ENCODE measurements at places on chromosomes 13 and 19. TPM values are rescaled to one million over a fixed set of nuclear protein-coding genes. Genes with fewer than 3 reads are reported as not detected.

- no peak for DNase-seq
Observed at GRCh38 chr13:30718661-30719524, 16.4 kb upstream of the ALOX5AP start.

GRCh38 chr13:106416645-106417044, 118.8 kb downstream of the EFNB2 start:
- no peak for DNase-seq

DNA sequence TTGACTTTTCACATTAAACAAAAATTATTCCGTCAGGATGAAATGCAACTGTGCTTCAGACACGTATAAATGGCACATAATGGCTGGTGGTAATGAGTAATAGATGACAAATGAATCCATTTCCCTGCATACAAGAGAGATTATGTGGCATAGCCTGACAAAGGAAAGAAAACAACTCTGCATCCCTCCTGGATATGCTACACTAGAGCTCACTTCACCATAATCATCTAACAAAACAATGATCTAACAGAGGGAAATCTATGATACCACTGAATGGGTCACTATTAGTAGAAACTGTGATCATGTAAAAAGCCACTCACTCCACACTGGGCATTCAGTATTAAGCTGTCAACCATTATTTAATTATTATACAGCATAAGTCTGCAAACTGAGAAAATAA, 1498.4 kb downstream of the EFNB2 start:
- no peak for DNase-seq

DNA sequence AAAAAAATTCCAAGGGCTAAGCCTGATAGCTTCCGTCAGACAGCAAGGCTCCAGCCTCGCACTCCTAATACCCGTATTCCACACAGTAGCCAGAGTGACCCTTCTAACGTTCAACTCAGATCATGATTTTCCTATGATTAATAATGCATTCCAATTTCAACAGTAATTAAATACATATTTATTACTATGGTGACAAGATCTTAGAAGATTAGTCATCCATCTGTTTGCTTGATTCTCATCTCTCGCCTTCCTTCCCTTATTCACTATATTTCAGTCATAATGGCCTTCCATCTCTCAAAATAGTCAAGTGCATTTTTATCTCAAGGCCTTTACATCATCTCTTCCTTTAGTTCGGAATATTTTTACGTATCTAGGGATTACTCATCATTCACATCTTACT, 621.2 kb upstream of the SPRY2 start:
- no peak for DNase-seq

DNA sequence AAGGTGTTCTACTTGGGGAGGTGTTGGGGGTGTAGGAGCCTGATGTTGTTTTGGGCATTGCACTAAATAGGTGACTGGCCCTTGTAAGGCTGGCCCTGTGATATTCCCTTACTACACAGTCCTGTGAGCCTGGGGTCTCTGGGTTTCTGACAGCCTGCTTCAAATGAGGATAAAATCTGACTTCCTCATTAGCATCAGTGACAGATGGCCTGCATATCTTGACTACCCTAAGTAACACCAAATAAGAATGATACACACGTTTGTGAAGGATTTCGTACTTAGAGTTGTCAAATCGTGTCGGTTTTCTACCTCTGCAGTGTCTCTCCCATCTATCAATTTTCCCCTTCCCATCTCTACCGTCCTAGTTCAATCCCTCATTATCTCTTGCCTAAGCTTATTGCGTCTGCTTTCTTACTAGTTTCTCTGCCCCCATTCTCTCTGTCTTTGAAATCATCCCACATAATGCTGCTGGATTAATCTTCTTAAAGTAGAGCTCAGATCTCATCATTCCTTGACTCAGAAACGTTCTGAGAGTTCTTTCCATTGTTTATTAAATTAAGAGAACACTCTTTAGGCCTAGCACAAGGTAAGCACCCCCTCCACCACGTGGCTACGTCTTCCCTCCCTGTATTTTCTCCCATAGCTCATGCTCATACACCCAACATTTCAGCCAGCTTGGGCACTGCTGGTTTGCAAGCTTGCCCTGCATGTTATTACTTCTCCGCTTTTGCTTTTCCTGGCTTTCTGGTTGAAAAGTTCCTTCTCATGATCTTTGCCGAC, 26.2 kb upstream of the CNMD start:
- DNase-seq = no peak

GRCh38 chr19:46347572-46347883, 641 bp downstream of the PPP5C start:
- no peak for DNase-seq

- no peak for DNase-seq
Observed at GRCh38 chr13:29752175-29752574, 98.2 kb downstream of the UBL3 start.

GRCh38 chr13:93235258-93236015, 8.8 kb downstream of the GPC6 start:
- DNase-seq = no peak

DNA sequence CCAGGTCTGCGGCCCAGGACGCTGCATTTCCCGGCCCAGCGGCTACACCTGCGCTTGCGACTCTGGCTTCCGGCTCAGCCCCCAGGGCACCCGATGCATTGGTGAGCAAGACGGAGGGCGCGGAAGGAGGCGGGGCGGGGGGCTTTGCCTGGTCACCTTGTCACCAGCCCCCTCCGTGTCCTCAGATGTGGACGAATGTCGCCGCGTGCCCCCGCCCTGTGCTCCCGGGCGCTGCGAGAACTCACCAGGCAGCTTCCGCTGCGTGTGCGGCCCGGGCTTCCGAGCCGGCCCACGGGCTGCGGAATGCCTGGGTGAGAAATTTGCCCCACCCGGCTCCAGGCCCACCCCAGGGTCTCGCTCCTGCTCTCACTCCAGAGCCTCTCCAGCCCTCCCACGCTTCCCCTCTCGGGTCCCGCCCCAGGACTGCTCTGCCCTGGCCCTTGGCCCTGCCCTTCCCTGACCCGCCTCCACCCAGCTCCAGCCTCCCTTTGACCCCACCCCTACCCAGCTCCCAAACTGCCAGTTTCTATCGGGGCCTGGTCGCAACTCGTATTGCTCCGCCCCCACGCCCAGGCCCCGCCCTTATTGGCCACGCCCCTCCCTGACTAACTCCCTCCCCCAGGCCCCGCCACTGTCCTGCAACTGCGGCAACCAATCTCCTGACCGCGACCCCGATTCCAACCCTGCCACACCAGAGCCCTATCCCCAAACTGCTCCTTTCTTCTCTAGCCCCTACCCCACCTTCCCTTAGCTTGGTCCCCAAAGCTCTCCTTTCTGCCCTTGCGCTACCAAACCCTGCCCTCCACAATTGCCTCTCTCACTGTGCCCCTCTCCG, 8.6 kb downstream of the LTBP4 start:
- DNase-seq = peak; percentile 94

GRCh38 chr13:25422153-25422552, 50.4 kb downstream of the ATP8A2 start:
- no peak for DNase-seq

DNA sequence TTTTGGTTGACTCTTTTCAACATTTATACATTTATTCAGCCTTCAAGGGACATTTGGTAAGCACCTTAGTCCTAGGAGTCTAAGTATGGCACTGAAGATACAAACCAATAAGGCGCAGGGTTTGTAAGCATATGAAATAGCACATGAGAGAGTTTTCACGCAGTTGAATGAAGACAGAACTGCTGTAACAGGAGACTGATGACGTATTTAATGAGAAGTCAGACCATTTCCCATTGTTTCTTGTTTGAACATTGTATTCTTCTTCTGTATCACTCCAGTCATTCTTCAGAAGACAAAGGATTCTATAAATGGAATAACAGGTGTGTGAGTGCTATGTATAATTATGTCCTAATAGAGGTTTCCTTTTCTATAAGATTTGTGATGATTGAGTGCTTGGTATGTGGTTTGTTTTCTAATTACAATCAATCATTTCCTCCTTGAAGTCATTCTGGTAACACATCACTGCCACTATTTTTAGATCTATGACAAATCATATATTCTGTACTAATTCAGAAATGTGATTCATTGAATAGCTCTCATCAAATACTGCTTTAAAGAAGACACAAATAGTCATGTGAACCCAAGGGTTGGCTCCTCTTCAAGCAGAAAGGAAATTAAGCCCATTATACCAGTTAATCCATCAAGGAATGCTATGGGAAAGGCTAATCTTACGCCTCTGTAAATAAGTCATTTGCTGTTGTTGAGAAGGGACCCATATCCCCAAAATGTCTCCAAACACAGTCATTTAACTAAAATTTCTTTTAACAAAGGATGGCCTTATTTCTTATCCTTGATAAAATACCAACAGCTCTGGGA, 222.8 kb upstream of the NBEA start:
- no peak for DNase-seq

- no peak for DNase-seq
Observed at GRCh38 chr13:37209621-37210580, 104.4 kb upstream of the CSNK1A1L start.

- peak; percentile 67 for DNase-seq
Observed at GRCh38 chr19:58009666-58010301, 7.2 kb upstream of the ZNF606 start.

- no peak for DNase-seq
Observed at GRCh38 chr13:109749365-109749764, 37.0 kb downstream of the IRS2 start.

- DNase-seq = no peak
Observed at GRCh38 chr13:26457212-26457611, 100.3 kb upstream of the WASF3 start.

The FAM124A gene
- 19.2 TPM for total RNA-seq

The SYNE4 gene
- 0.67 TPM for total RNA-seq

The ETV2 gene
- total RNA-seq = 1.2 TPM

The PSG6 gene
- not detected for total RNA-seq

The AMH gene
- total RNA-seq = 1.3 TPM
